ENCODE measurements at places on chromosomes 5 and 9.

DNA sequence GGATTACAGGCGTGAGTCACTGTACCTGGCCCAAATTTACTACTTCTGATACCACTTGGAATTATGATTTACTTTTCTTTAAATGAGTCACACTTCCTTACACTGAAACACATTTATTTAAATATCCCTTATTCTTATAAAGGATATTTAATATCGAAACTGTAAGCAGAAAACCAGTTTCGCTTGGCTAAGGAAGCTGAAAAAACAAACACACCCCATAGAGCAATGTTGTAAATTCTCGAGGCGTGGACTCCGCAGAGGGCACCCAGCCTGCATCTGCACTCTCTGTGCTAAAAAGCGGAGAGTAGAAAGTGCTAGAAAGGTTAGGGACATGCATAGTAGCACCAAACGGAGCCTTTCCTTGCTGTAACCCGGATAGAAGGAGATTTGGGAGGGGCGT lies 86.5 kb downstream of the HMCN2 start:
- no peak for DNase-seq

DNA sequence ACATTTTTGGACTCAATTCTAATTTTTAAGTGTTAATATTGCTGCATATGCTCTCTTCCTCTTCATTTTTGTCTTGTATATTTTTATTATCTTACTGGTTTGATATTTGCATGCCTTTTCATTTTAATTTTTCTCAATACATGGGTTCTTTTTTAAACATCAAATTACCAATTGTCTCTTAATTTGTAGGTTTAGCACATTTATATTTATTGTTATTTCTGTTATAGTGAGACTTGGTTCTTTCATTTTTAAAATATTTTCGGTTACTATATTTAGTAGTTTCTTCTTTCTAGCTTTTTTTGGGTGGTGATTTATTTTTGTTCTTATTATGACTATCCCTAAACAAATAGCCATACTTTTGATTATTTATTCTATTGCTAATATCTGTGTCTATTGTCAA lies 19.4 kb downstream of the SPINK5 start:
- no peak for DNase-seq

DNA sequence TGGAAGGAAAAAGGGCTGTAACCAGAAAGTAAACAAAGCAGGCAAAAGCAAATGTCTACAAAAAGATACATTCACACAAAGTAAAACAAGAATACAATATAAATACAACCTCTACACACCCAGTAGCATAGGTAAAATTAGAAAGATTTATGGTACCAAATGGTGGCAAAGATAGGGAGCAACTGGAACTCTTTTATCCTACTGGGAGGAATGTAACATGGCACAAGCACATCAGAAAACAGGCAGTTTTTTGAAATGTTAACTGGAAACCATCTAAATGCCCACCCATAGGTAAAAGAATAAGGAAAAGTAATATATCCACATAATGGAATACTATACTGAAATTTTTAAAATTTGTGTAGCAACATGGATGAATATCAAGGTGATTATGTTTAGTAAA lies 8.7 kb upstream of the ARL14EPL start:
- no peak for DNase-seq

DNA sequence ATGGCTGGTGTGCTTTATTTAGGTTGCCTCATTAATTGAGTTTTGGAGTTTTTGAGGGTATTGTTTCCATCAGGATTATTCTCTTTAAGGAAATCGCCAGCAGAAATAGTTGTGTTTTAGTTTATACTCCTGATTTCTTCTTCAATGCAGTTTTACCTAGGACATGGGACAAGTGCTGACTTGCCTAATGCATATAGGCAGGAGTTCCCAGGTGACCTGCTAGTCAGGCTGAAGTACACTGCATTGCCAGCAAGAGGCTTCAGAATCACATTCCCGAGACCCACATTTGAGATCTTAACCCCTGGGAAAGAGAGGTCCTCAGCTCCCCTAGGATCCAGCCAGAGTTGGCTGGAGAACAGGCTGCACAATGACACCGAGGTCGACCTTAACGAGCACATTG lies 1.5 kb upstream of the OR1N2 start:
- no peak for DNase-seq

GRCh38 chr9:114176624-114177291 lies 21.4 kb downstream of the COL27A1 start:
- no peak for DNase-seq

DNA sequence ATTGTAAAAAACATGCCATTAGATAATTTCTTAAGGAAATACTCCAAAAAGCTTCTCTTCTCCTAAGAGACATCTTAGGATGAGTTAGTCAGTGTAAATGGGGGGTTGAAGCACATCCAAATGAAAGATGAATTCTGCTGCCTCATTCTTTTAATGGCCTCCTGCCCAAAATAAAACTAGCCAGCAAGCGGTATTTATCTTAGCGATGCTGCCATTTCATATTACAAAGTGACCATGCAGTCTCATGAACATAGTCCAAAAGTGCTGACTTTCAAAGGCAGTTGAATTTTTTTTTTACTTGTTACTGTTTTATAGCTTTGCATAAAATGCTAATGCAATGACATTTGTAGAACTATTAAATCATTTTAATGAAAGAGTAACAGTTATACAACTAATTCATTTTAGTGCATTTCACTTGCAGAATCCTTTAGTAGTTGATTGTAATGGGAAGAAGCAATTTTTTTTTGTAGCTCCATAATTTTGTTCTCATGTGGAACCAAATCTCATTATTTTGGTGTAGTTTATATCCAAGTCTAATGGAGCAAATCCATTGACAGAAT lies 151.5 kb downstream of the CAVIN4 start:
- DNase-seq = no peak

- DNase-seq = no peak
Measured at GRCh38 chr5:132025403-132025971, 14.0 kb upstream of the ACSL6 start.

DNA sequence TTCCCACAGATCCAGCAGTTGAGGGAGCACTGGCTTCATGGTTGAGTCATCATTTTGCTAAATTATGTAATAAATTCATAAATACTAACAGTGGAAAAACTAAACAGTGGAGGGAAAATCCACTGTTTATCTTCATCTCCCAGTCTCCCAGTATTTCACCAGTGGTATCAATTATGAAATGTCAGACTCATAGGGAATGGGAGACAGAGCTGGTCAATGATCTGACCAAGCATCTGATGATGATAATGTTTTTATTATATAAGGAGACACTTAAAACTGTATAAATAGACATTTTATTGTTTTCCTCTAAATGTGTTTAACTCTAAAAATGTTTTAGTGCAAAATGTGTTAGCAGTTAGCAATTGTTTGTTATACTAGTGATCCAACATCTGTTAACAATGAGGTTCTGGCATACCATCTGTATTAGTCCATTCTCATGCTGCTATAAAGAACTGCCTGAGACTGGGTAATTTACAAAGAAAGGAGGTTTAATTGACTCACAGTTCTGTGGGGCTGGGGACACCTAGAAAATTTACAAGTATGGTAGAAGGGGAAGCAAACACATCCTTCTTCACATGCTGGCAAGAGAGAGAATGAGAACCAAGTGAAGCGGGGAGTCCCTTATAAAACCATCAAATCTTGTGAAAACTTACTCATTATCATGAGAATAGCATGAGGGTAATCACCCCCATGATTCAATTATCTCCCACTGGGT lies 11.8 kb upstream of the REEP5 start:
- no peak for DNase-seq

GRCh38 chr5:60256546-60256945 lies 363.0 kb upstream of the PDE4D start:
- DNase-seq = no peak

Measured in NCI-H1092 treated with DMSO at 0.1 percent for 48 hours (cell line).